GM12891 (cell line): ENCODE measurements at places on chromosomes 12 and 14.

GRCh38 chr14:101361044-101361443 is 200.3 kb upstream of the DIO3 start:
- DNase-seq = no peak

DNA sequence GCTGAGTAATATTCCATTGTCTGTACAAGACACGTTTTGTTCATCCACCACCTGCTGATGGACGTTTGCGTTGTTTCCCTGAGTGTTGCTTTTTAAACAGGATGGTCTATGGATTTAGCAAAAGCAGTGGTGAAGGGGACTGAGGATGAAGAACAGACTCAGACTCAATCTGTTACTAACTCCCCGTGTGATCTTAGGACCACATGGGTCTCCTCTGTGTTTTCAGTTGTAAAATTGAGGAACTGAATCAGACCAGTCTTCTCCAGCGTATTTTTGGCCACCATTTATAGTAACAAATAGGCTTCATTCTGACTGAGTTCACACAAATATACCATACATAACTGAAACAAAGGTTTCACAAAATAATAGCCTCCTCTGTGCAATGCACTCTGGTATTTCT is 85.6 kb downstream of the FOXN3 start:
- DNase-seq = no peak

GRCh38 chr14:97369901-97370300 is 572.7 kb downstream of the VRK1 start:
- no peak for DNase-seq

- DNase-seq = no peak
Measured at GRCh38 chr12:76074701-76075336, 9.7 kb downstream of the NAP1L1 start.
